ENCODE measurements at places on chromosomes 1 and 21.

DNA sequence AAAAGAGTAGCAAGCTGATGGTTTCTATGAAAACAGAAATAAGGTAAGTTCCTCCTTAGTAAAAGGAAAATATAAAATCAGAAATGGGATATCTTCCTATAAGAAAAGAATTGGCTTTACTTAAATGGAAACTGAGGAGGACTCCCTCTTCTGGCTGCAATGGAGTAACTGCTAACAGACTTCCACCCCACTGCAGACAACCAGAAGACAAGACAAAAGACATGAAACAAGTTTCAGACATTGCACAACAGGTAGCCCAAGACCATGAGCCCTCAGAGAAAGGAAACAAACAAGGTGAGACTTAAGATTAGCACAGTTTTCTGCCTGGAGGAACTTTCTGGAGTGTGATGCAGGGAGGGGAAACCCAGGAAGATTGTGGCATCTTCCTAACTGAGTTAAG lies 17.0 kb upstream of the OLFML2B start:
- no peak for DNase-seq

DNA sequence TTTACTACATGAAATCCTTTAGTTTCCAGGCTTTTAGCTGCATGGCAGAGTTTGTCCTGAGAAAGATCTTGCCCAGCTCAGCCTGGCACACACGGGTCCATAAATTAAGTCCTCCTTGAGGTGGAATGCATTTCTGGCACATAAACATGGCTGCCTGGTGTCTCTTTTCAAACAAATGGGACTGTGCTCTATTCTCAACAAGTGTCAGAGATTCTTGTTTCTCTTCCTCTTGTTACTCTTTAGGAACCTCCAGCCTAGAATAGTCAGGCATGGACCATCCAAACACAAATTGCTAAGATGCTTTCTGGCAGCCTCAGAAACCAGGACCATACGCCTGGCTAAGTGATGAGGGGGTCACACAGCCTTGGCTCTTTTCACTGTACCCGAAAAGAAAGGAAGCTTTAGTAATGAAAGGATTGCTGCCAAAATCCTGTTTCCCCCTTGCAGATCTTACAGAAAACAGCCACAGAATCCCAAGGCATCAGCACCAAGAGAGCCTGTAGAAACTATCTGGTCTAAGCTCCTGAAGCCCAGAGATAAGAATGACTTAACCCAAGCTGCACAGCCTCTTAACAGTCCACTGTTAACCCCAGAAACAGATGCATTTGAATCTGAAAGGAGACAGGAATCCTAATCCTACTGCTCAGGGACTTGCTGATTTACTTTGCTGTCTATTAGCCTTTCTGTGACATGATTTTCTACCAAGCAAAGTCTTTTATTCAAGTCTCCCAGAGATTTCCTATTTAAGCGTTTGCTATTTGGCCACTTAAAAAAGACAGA lies 31.9 kb upstream of the NRDC start:
- no peak for DNase-seq

DNA sequence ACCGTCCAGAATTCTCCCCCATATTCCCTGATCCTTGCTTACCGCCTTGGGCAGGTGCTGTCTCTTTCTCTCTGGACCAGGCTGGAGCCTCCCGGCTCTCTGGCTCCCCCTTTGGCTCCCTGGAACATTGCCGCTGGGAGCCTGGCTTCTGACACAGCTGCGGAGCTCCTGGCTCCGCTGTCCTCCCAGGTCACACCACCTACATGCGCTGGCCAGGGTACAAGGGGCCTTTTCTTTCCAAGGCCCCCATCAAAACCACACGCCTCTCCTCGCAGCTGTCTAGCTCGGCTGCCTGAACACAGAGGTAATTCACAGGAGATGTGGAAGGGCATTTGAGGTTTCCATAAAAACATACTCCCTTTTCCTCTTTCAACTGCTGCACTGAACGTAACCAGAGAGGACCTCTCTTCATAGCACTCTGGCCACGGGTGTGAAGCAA lies 7.5 kb upstream of the ZNF648 start:
- no peak for DNase-seq

DNA sequence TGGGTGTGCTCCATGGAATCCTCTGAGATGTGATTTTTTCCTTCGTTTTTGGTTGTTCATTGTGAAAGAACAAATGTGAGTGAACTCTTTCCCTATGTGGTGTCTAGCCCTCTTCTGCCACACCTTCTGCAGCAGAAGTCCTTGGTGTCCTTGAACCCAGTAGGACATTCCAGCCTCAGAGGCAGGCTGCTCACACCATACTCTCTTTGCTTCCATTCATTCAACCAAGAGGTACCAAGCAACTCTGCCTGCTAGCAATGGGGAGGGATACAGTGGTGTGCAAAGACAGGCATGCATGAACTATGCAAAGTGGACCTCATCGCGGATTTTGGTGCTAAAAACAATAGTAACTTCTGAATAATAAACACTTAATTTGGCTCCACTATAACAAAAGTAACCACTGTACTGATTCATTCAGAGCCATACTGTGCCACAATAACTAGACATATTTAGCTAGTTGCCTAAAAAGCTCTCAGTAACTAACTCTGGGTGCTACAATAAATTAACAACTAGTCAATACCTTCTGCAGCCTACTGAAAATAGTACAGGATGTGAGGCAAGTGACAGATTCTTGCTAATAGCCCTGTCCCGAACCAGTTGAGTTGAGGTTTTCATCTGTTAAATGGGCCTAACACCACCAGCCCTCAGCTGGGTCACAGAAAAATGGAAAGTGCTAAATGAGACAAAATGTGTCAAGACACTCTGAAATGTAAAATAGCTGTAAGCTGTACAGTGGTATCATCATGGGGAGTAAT lies 155.4 kb downstream of the SLC45A1 start:
- DNase-seq, result no peak

All from osteoblast (primary cell).